ENCODE measurements at places on chromosomes 2 and 18. TPM values are rescaled to one million over a fixed set of nuclear protein-coding genes. Genes with fewer than 3 reads are reported as not detected.

ARMC9 gene
- 15.1 TPM for total RNA-seq

SLC30A3 gene
- total RNA-seq, result not detected

- DNase-seq, result no peak
- H3K27ac ChIP-seq, result no peak overlapping the region
- no peaks in the 10 kb centered on the region for H3K27me3 ChIP-seq
- H3K4me1 ChIP-seq, result no peaks in the 10 kb centered on the region
- H3K4me3 ChIP-seq, result no peak overlapping the region
Measured at GRCh38 chr2:139439100-139439499, 658.9 kb upstream of the NXPH2 start.

FKBP7 gene
- 18.6 TPM for total RNA-seq

GPR39 gene
- total RNA-seq, result 3.8 TPM

DNA sequence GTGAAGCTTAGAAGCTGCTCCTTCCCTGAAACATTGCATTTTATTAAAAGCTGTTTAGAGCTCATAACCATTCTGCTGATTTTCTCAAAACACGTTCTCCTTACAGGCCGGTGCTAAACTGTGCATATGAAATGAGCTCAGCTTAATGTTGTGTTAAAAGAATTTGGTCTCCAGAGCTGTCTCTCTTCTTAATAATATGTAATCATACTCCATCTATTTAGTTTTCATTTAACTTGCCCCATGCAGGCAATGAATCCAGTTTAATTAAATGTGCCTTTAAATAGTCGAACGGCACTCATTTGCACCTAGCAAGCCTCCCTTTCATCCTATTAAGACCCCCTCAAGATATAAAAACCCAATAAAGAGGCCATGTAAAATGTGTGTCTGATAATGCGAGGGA, 76.3 kb downstream of the HNMT start:
- H3K27me3 ChIP-seq, result 0 out of 2 replicates have a peak, but pooled peaks cover 6% of the 10 kb centered on the region
- DNase-seq, result no peak
- peaks cover 8% of the 10 kb centered on the region for H3K4me1 ChIP-seq

GALNT5 gene
- total RNA-seq, result 114 TPM

DNA sequence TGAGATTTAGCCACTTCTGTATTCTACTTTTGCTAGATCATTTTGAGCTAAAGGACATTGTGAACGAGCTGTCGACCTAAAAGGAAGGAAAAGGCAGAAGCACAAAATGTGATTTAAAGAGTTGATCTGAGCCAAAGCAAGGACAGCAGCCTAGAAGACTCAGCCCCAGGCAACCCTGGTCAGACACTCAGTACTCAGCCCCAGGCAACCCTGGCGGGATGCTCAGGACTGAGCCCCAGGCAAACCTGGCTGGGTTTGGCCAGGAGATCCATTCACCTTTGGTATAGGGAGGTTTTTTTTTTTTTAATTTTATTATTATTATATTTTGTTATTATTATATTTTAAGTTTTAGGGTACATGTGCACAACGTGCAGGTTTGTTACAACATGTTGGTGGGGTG, 34.3 kb upstream of the PXDN start:
- H3K4me3 ChIP-seq, result no peak overlapping the region
- no peak overlapping the region for H3K27ac ChIP-seq
- peaks cover 36% of the 10 kb centered on the region for H3K27me3 ChIP-seq
- H3K36me3 ChIP-seq, result no peaks in the 10 kb centered on the region
- no peak for DNase-seq

GRCh38 chr2:19691892-19692291, 209.9 kb downstream of the TTC32 start:
- H3K27ac ChIP-seq, result no peak overlapping the region
- no peak overlapping the region for H3K4me3 ChIP-seq
- H3K27me3 ChIP-seq, result no peaks in the 10 kb centered on the region
- no peaks in the 10 kb centered on the region for H3K4me1 ChIP-seq

SMAD2 gene
- 77.7 TPM for total RNA-seq

FBXO41 gene
- 1.0 TPM for total RNA-seq

SERPINB11 gene
- total RNA-seq, result not detected

SERPINB3 gene
- not detected for total RNA-seq

SPATS2L gene
- total RNA-seq, result 103 TPM

GRCh38 chr2:60745761-60746160, 10.3 kb upstream of the PAPOLG start:
- H3K4me1 ChIP-seq, result no peaks in the 10 kb centered on the region
- no peaks in the 10 kb centered on the region for H3K27me3 ChIP-seq
- DNase-seq, result no peak
- H3K27ac ChIP-seq, result no peak overlapping the region
- H3K36me3 ChIP-seq, result no peaks in the 10 kb centered on the region

- H3K4me3 ChIP-seq, result no peak overlapping the region
- no peak for DNase-seq
- H3K27me3 ChIP-seq, result peaks cover 4% of the 10 kb centered on the region
Measured at GRCh38 chr2:130892793-130893785, 56.4 kb downstream of the ARHGEF4 start.

- DNase-seq, result peak; percentile 87
- peaks cover 17% of the 10 kb centered on the region for H3K4me1 ChIP-seq
- H3K4me3 ChIP-seq, result no peak overlapping the region
- no peaks in the 10 kb centered on the region for H3K27me3 ChIP-seq
Measured at GRCh38 chr2:112679484-112679883, 33.7 kb downstream of the SLC20A1 start.

SH3RF3 gene
- total RNA-seq, result 5.2 TPM

Measured in GM23248 (cell line).